ENCODE measurements at places on chromosomes 2 and 18. TPM values are rescaled to one million over a fixed set of nuclear protein-coding genes. Genes with fewer than 3 reads are reported as not detected.

The MBD1 gene
- total RNA-seq = 34.2 TPM

The NEU2 gene
- total RNA-seq = not detected

The DIPK1C gene
- total RNA-seq = not detected

The NYAP2 gene
- total RNA-seq = not detected

The EMILIN1 gene
- total RNA-seq = 0.56 TPM

The TUBA4A gene
- total RNA-seq = 314 TPM

The LRRTM1 gene
- total RNA-seq = not detected

The AGXT gene
- total RNA-seq = not detected

The BOLL gene
- not detected for total RNA-seq

The PXDN gene
- total RNA-seq = 13.2 TPM

The DSC3 gene
- total RNA-seq = 1.2 TPM

The ACTR2 gene
- total RNA-seq = 184 TPM

The DTNA gene
- 0.33 TPM for total RNA-seq

The LYG1 gene
- 1.6 TPM for total RNA-seq

The HOXD4 gene
- total RNA-seq = 0.27 TPM

The IL1R2 gene
- 0.75 TPM for total RNA-seq
